ENCODE measurements at places on chromosomes 6 and 20.

DNA sequence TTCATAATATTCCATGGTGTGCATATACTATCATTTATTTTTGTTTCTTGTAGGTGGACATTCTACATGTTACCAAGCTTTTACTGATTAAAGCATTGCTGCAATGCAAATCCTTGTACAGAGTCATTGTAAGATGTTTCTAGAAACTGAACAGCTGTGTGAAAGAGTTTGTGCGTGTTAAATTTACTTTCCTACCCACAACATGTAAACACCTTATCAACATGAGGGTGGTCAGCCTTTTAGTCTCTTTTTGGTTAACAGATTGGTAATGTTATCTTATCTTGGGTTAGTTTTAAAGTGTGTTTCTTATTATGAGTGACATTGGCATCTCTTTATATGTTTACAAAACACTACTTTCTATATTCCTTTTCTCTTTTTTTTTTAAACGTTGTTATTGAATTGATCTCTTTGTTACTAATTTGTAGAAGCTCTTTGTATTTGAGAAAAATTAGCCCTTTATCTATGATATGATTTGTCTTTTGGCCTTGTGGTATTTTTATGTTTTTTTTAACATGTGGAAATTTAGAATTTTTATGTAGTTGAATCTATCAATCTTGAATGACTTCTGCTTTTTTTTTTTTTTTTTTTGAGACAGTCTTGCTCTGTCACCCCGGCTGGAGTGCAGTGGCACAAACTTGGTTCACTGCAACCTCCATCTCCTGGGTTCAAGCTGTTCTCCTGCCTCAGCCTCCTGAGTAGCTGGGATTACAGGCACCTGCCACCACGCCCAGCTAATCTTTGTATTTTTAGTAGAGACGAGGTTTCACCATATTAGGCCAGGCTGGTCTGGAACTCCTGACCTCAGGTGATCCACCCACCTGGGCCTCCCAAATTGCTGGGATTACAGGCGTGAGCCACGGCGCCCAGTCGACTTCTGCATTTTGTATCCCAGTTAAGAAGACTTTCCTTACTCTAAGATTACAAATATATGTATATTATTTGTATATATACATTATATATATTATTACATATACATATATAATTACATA lies 112.1 kb downstream of the TCP11 start:
- DNase-seq: no peak

DNA sequence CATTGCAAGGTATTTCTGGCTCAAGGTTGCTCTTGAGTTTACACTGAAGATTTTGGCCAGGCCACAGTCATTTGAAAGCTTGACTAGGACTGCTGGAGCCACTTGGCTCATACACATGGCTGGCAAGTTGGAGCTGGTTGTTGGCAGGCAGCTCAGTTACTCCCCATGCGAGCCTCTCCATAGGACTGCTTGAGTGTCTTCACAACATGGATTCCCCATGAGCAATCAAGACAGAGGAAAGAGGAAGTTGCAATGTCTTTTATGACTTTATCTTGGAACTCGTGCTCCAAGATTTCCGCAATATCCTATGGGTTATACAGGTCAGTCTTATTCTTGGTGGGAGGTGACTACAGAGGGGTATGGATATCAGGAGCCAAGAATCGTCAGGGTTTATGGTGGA lies 1.4 kb upstream of the MANBAL start:
- no peak for DNase-seq

- DNase-seq: no peak
Measured at GRCh38 chr20:58073945-58074856, 154.3 kb downstream of the ANKRD60 start.

GRCh38 chr20:10315138-10315537 lies 96.5 kb downstream of the SNAP25 start:
- no peak for DNase-seq

DNA sequence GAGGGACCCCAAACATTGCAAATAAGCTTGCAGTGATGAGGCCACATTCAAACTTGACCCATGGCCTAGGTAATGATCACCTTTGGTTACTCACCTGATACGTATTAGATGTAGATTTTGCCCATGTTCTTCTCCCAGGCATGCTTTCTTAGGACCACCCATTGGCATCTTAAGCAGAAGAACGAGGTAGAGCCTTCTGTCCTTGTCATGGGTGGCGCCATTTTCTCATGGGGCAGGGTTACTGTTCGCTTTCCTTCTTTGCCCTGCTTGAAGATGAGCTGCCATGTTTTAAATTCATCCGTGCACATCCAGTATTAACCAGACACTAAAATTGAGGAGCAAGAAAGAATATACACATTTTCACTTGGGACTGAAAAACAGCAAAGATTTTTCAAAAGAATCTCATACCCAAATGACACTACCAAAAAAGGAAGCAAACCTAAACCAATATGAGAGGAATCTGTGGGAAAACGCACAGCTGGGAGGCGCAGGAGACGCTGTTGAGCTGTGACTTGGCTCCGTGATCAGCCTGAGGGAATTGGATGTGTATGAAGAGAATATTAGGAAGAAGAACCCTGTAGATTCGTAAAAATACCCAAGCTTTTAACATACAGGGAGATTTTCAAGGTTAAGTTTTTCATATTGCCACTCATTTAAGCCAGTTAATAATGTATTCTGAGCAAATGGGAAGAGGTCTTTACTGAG lies 36.6 kb downstream of the GMPR start:
- no peak for DNase-seq

- DNase-seq: no peak
Measured at GRCh38 chr20:31578448-31579138, 26.5 kb upstream of the ID1 start.

DNA sequence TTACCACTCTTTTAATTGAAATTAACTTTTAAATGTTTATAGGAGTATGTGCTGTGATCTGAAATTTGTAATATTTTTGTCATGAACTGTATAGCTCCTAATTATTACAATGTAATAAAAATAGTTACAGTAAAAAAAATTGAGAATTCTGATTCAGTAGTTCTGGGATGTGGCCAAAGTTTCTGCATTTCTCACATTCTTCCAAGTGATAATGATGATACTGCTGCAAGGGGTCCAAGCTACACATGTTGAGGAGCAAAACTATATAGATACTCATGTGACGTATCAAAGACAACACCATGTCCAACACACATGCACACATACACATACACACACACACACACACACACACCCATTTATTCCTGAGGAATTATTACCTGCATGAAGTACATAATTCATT lies 71.0 kb upstream of the FAM83B start:
- no peak for DNase-seq

DNA sequence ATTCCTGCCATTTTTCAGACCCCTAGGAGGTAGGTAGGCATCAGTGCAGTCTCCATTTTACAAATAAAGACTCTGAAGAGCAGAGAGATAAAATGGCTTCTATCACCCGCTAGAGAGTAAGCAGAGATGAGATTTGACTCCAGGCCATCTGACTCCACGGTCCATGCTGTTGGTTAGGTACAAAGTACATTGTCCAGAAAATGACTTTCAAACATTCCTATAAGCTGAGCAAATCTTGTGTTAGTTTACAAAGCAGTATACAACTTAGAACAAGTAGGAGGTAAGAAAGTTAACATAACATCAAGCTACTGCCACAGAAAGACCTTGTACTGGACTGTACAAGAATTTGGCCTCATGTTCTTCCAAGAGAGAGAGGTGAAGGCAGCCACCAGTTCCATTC lies 14.9 kb downstream of the BTN1A1 start:
- no peak for DNase-seq

DNA sequence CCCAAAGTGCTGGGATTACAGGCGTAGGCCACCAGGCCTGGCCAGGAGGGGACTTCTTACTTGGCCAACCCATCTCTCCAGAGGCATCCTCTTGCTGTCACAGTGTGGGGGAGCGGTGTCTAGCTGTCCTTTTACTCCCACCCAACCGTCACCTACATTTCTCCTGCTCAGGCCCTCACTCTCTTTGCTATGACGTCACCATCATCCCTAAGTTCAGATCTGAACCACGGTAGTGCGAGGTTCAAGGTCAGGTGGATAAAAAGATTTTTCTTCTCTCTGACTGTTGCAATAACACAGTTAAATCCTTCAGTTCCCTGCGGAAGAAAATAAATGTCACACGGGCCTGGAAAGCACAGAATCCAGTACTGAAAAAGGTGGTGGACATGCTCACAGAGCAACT lies 7.3 kb upstream of the RAET1L start:
- no peak for DNase-seq

GRCh38 chr6:70738028-70738427 lies 70.3 kb downstream of the SMAP1 start:
- no peak for DNase-seq

DNA sequence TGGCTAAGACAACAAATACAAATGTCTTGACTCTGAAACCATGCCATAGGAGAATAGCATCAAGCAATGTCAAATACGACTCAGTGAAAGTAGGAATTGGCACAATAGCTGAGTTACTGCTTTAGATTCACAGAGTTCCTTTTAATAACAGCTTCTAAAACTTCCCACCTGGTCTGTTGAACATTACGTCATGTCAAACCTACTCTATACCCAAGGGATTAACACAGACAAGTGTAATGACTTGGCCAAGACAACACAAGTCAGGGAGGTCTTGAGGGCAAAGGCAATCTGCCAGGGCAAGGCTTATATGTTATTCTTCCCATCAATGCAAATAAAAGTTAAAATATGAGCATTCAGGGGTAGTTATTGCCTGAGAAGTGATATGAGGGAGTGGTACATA lies 265.1 kb upstream of the PRDM1 start:
- DNase-seq: no peak

- no peak for DNase-seq
Measured at GRCh38 chr6:137311940-137312339, 92.8 kb upstream of the IFNGR1 start.

GRCh38 chr6:46923476-46923875 lies 1.7 kb upstream of the ADGRF5 start:
- DNase-seq: no peak

- DNase-seq: no peak
Measured at GRCh38 chr6:167079853-167080297, 43.0 kb upstream of the CCR6 start.

DNA sequence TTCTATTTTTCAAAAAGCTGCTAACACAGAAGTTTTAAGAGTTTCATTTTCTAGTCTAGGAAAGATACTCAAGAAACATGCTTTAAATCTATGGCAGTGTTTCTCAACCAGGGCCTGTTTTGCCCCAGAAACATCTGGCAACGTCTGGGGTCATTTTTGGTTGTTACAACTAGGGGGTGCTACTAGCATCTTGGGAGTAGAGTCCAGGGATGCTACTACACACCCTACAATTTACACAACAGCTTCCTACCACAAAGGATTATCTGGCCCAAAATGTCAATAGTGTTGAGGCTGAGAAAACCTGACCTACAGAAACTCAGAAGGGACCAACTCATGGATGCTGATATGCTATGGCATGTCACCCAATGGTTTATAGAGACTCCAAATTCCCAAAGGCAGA lies 24.4 kb downstream of the SERAC1 start:
- DNase-seq: no peak

DNA sequence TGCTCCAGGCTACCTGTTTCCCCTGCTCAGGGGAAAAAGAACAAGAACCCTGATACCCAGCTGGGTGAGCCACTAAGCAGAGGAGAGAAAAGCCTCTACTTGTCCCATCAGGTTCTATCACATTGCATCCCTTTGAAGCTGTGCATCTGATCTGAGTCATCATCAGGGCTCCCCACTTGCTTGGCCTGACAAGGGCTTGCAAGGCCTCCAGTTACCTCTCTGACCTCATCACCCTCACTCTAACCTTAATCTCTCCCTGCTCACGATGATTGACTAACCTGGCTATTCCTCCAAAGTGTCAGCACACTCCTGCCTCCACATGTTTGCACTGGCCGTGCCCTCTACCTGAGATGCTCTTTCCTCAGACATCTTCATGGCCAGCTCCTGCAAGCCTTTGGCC lies 309.5 kb upstream of the CHD6 start:
- DNase-seq: no peak

- DNase-seq: no peak
Measured at GRCh38 chr6:160534050-160534696, 129.9 kb downstream of the LPA start.

DNA sequence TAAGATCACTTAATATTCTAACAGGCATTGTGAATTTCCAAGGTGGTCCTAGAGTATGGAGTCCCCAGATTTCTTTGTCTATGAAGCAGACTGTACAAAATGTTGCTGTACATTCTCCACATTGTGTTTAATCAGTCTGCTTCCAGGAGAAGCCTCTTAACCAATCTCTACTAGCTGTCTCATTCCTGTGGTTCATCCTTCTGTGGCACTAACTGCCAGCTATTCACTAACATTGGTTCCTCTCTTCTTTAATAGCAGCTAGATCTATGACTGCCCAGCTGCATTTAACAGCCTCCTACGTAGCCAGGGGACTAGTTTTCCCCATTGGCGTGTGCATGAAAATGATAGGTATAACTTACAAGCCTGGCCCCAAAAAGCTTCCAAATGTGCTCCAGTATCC lies 395.4 kb downstream of the SAMD5 start:
- no peak for DNase-seq

GRCh38 chr6:145070791-145071190 lies 664.5 kb downstream of the EPM2A start:
- DNase-seq: no peak

GRCh38 chr6:47759364-47759763 lies 22.5 kb upstream of the OPN5 start:
- DNase-seq: no peak

- DNase-seq: no peak
Measured at GRCh38 chr6:159745081-159745480, 16.8 kb upstream of the ACAT2 start.

DNA sequence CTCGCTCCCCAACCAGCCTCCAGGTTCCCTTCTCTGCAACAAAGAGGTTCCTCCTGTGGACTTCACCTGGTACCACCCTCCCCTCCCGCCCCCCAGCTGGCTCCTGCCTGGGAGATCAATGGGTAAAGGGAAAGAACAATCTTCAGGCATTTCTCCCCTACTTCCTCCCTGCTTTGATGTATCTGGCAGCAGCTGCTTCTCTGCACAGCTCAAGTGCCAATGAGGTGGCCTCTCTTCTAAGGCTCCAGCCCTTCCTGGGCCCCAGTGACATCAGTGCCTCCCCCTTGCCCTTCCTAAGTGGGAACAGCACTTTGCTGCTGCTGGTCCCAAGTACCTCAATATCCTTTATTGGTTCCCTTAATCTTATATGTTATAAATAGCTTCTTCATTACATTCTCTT lies 23.5 kb downstream of the MOCS1 start:
- DNase-seq: no peak

- no peak for DNase-seq
Measured at GRCh38 chr20:40768105-40768504, 79.1 kb upstream of the MAFB start.

DNA sequence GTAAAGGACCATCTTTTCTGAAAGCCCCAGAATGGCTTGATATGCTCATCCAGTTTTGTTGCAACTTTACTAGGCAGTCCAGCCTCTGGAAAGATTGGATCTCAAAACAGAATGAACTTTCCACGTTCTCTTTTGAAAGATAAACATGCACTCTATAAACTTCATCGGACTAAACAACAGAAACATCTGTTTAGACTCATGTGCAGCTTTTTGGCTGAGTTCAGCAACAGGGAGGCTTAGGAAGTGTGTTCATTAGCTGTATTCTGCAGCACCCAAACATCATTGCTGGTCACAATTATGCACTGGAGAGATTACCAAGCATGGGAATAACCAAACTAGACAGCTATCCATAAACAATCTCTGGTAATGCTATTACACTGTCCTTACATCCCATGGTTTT lies 180.5 kb downstream of the TENT5A start:
- no peak for DNase-seq
